ENCODE measurements at places on chromosomes 13 and 19. TPM values are rescaled to one million over a fixed set of nuclear protein-coding genes. Genes with fewer than 3 reads are reported as not detected.

The SLC25A42 gene
- 6.3 TPM for total RNA-seq

The TMEM145 gene
- not detected for total RNA-seq

The ZNF585A gene
- total RNA-seq, result 7.7 TPM

The EXOC3L2 gene
- not detected for total RNA-seq

The TINCR gene
- not detected for total RNA-seq

The SIAH3 gene
- total RNA-seq, result not detected

The COL4A1 gene
- total RNA-seq, result 1,935 TPM

The ZNF829 gene
- total RNA-seq, result 2.6 TPM

The LPAR6 gene
- 2.1 TPM for total RNA-seq

The HAUS8 gene
- total RNA-seq, result 1.8 TPM

The RFPL4AL1 gene
- total RNA-seq, result not detected

The DACH1 gene
- total RNA-seq, result not detected

The VSTM2B gene
- not detected for total RNA-seq

The ZNF562 gene
- 32.2 TPM for total RNA-seq

The KIR2DL1 gene
- not detected for total RNA-seq

The MTIF3 gene
- total RNA-seq, result 50.2 TPM

The PRX gene
- total RNA-seq, result 1.2 TPM

The DMWD gene
- total RNA-seq, result 50.2 TPM

The SHFL gene
- total RNA-seq, result 22.3 TPM

The PRODH2 gene
- not detected for total RNA-seq

The NXNL1 gene
- not detected for total RNA-seq

Data from smooth muscle cell of the umbilical artery (primary cell).